ENCODE measurements at places on chromosomes 7 and 10.

GRCh38 chr10:124353091-124353815 is 65.5 kb downstream of the OAT start:
- DNase-seq, result no peak

GRCh38 chr10:119132521-119133345 is 28.8 kb downstream of the DENND10 start:
- no peak for DNase-seq

DNA sequence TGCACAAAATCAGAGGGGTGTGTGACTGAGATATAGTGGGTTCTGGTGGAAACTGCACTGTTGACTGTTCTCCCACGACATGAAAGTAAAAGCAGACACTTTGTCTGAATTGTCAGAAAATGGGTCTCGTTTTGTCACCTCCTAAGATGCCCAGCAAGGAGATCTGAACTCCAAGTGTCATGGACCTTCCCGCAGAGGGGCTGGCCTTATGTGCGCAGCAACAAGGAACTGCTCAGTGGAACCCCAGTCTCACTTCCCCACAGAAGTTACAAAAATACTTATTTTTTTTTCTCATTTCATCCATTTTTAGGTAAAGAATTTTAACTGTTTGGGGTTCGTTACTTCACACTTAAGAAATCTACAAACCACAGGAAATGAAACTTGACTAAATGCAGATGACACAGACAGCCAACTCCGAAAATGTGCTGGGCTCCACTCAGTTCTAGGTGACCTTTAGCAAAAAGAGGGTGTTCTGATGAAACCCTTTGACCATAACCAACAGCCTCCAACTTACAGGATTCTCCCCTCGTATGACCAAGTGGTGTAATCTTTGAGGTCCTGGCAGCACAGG is 115.0 kb downstream of the FAM107B start:
- peak; percentile 23 for DNase-seq

- no peak for DNase-seq
Observed at GRCh38 chr10:119241066-119241465, 33.7 kb downstream of the GRK5 start.

GRCh38 chr10:132110713-132111112 is 45.0 kb downstream of the JAKMIP3 start:
- DNase-seq, result no peak

DNA sequence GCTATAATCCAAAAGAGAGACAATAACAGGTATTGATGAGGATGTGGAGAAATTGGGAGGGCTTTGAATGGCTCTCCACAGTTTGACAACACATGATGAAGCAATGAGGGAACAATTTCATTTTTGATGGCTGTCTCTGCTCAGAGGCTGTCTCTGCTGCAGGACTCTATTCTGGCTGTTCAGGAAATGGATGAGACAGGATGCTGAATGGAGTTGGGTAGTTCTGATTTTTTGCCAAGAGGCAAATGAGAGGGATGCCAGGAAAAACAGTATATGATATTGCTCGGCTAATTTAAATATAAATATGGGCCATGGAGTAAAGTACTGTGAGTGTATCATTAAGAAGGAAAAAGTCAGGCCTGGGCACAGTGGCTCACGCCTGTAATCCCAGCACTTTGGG is 16.8 kb downstream of the APBB1IP start:
- peak; percentile 56 for DNase-seq

DNA sequence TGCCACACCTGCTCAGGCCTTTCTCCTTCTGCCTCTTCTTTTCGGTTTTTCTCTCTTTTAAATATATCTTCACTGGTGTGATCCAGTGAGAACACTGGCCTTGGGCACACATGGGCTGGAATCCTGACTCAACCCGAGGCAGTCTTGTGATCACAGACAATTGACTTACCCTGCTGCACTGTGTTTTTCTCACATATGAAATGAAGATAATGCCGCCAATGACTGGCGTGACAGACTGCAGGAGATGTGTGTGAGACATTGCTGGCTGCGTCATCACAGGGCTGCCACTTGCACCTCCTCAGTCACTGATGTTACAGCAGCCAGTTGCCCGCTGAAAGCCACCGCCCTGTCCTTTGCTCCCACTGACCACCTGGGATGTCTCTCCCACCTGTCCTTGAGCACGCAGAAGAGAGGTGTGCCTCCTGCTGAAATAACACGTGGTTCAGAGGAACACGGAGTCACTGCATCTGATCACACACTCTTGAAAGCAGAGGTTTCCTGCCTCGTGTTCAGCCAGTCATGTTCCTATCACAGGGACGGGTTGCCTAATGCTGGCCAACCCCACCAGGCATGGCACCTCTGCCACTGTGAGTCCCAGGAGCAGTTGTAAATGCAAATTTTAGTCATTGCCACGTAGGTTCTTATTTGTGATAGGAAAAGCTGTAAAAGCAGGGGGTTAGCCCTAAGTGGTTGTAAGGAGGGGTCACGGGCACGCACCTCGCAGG is 124.6 kb upstream of the LANCL2 start:
- no peak for DNase-seq

DNA sequence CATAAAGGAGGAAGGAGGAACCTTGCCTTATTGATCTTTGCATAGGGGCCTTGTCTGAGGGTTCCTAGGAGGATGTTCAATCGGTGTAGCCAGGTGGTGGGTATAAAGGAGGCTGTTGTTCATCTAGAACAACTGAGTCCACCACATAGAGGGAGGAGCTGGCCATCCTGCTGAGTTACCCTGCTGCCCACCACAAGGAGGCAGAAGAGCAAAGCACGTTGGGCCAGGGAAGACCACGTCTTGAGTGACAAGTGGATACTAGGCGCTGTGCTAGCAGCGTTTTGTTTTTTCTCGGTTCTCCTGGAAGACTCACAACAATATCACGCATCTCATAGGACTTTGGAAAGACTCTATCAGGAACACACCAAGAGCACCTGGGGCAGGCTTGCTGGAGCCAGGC is 20.0 kb downstream of the FOXI2 start:
- DNase-seq, result no peak

- DNase-seq, result no peak
Observed at GRCh38 chr10:60352105-60352504, 37.6 kb downstream of the ANK3 start.

- DNase-seq, result no peak
Observed at GRCh38 chr7:69625798-69626197, 27.5 kb downstream of the AUTS2 start.

DNA sequence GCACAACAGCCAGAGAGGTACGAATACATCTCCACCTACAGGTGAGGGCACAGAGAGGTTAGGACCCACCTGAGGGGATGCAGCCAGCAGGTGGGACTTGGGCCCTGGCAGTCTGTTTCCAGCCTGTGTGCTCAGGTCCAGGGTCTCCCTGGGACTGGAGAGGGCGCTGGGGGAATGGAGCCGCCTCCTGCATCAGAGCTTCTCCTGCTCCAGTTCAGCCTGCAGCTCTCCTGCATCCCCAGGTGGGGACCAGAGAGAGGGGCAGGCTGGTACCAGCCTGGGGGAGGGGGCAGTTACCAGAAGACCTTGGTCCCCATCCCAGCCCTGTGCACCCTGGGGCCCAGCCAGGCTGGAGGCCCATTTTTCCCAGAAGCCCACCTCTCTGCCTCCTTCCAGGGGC is 80.7 kb downstream of the LHPP start:
- DNase-seq, result no peak

DNA sequence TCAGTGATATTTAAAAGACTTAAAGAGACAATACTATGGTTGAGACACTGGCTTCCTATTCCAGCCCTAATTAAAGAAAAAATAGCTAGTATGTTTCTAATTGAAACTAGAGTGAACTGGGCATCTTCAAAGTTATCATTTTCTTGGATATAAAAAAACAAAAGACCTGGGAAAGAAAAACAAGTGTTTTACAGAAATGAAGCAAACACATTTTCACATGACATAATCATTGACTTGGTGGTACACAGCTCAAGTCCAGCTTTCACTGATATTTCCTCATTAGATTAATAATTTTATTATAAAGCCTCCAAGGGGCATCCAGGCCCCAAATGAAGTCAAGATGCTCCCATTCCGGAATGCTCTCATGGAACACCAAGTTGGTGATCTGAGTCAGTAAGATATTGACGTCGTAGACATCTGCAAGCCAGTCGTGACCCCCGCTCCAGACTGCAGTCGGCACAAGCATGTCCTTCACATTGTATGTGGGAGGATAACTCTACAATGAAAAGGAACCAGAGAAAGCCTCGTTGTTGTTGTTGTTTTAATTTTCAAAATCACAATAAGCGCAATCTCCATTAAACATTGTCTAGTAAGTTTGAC is 7.5 kb upstream of the CH25H start:
- DNase-seq, result no peak

- peak; percentile 20 for DNase-seq
Observed at GRCh38 chr10:117946525-117947070, 100.1 kb downstream of the RAB11FIP2 start.

- DNase-seq, result peak; percentile 89
Observed at GRCh38 chr7:113118074-113118959, at the start of gene SMIM30. Gene SMIM30 (minus strand): TSS chr7:113118554. CDS start chr7:113117578, 976 bp downstream.

DNA sequence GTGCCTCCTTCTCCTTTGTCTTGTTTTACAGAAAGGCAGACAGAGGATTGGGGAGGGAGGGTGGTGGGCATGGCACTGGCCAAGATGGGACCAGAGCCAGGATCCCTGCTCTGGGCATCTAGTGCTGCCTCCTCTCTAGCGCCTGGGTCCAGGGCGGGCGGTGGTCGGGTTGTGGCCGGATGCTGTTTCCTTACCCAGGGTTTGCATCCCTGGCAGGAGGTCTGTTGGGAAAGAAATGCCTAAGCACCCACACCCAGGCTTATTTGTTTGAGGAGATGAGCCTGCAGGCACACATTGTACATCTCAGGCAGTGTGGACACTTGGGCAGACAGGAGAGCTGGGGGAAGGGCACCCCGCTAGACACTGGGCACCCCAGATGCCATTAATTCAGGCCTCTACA is 102.3 kb upstream of the PCBD1 start:
- no peak for DNase-seq

DNA sequence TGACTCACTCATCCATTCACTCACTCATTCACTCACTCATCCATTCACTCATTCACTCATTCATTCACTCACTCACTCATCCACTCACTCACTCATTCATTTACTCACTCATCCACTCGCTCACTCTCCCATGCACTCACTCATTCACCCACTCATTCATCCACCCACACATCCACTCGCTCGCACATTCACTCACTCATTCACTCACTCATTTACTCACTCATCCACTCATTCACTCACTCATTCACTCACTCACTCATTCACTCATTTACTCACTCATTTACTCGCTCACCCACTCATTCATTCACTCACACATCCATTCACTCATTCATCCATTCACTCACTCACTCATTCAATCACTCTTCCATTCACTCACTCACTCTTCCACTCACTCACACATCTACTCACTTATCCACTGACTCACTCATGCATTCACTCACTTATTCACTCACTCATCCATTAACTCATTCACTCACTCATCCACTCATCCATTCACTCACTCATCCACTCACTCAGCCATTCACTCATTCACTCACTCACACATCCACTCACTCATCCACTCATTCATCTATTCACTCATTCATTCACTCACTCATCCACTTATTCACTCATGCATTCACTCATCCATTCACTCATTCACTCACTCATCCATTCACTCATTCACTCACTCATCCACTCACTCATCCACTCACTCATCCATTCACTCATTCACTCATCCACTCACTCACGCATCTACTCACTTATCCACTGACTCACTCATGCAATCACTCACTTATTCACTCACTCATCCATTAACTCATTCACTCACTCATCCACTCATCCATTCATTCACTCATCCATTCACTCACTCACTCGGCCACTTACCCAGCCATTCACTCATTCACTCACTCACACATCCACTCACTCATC is 74.0 kb downstream of the CARD11 start:
- no peak for DNase-seq

GRCh38 chr10:9294865-9295264 is 1240.4 kb downstream of the GATA3 start:
- DNase-seq, result no peak

- no peak for DNase-seq
Observed at GRCh38 chr10:127347202-127347959, 151.0 kb upstream of the INSYN2A start.

GRCh38 chr7:25953859-25954258 is 198.1 kb upstream of the NFE2L3 start:
- DNase-seq, result no peak

DNA sequence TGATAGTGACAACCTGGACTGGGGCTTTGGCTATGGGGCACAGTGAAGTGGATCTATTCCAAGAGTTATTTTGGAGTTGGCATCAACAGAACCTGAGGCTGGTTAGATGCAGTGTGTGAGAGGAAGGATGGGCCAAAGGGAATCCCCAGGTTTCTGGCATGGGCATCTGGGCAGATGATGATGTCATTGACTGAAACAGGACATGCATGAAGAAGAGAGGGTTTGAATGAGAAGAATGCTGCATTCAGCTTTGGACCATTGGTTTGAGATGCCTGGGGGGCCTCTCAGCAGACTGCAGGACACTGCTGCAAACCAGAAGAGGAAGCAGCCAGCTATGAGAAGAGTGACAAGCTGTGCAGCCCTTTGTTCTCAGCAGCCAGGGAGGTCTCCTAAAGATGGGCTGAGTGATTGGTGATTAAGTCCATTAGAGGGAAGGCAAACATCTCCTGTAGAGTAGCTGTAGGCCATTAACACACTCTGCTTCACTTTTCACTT is 23.1 kb upstream of the PIK3CG start:
- peak; percentile 26 for DNase-seq

DNA sequence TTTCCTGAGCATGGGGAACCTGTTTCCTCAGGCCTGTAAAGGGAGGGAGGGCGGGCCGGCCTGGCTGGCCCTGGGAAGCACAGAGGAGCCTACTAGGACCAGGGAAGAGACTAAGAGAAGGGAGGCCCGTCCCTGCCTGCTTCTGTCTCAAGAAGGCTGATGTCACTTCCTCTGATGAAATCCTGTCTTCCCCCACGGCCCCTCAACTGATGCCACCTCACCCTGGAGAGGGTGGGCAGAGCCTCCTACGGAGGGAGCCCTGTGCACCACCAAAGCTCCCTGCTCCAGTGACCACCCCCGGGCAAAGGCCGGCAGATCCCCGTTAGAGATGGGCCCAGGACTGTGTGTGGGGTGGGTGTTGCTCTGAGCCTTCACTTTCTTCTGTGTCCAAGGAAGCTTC is 1.0 kb upstream of the PILRA start:
- peak; percentile 63 for DNase-seq

DNA sequence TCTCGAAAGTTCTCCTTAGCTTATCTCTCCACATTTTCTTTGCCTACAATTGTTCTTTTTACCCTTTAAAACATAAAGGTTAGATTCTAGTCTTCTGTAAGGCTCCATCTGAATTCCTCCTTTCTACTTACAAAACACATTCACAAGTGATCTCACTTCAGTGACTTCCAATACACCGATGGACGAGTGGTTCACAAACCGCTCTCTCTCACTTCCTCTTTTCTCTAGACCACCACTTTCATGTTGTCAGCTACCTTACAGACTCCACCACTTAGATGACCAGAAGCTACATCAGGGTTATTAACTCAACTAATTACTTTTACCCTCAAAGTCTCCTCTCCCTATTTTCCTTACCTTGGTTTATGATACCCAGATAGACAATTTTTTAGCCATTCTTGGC is 11.8 kb downstream of the MET start:
- DNase-seq, result no peak

DNA sequence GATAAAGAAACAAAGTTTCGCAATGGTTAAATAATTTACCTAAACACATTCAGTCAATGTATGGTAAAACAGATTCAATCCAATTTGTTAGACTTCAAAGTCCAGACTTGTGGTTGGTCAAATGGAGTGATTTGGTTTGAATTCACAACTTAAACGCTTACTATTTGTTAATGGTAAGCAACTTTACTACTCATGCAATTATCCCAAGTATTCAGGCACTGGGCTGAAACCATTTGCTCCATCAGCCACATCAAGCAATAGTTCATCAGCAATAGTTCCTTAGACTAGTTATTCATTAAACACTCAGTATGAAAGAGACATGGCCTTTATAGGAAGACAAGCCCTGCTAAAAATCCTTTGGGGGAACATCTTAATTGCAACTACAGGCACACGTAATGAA is 253.0 kb downstream of the AGMO start:
- no peak for DNase-seq

Data from EH (cell line).